ENCODE measurements at places on chromosomes 4 and X.

DNA sequence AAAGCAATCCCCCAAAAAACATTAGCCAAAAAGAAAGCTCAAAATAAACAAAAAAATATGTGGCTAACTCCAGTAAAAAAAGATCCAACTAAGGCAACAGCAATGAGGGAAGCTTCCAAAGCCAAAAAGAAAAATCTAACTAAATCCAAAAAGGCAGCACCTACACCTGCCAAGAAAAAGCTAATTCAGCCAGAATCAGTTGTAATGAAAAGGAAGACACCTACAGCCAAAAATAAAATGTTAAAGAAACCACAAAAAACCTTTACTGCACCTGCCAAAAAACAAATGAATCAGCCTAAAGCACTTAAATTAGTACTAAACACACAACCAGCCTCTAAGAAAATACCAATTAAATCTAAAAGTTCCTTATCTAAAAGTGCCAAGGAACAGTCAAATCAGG, 37.2 kb upstream of the CABS1 start:
- DNase-seq = no peak

- DNase-seq = no peak
Measured at GRCh38 chr4:37584071-37584470, 102.1 kb downstream of the RELL1 start.

- no peak for DNase-seq
Measured at GRCh38 chr4:41799126-41799525, 50.6 kb upstream of the PHOX2B start.

DNA sequence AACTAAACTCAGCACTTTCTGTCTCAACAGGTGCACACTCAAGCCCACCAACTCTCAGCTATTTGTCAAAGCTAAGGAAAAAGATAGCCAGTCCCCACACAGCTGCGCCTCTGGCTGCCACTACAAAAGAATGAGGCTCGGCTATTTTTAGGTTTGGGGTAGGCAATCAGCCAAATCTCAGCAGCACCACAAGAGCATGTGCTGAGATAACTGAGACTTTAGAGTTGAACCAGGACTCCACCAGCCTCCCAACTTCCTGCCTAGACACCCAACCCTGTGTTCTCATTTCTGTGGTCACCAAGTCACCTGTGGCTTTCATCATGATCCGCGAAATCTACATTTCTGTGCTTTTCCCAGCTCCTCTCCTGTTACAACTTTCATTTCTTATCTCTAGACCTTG, 28.0 kb downstream of the DMD start:
- DNase-seq = no peak

DNA sequence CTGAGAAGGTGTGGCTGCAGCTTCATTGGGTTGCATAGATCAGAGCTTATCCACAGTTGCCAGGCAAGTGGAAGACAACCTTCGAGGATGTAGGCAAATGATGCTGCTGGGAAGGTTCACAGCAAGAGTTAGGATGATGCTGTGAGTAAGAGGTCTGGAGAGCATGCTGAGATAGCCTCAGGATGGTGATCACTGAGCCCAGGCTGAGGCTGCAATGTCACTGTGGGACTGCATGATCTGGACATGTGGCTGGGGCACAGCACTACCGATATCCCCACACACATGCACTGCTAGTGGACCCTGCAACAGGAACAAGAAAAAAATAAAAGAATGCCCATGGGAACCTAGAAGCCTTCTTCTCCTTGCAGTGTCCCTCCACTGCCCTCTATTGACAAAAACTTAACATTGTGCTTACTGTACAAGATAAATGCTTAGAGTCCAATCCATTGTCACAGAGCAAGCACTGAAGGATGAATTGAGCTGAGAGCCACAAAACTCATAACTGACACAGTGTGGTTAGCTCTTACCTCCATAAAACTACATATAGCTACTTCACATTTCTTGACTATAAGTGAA, 105.6 kb downstream of the CNKSR2 start:
- no peak for DNase-seq

DNA sequence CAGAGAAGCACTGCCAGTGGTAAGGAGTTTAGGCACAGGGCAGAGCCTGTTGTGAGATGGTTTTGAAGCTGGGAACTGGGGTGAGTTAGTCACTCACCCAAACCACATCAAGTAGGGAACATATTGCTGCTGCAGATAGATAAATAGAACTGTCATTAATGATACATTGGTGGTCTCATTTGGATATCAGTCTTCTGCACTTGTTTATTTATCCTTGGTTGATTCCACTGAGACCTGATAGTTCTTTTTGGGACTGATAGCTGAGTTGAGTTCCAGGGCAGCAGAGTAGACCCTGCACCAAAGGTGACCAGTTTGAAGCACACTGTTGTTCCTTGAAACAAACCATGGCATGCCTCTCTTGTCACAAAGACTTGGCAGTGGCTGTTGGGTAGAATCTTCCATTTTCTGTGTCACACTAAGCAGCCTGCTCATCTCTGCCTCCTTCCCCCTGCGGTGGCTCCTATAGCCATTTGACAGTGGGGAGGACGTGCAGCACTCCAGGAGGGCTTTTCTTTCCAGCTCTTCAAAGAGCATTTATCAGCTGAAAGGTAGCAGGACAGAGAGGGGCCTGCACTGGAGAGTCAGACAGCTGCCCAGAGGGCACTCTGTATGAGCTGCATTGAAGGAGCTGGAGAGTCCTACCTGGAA, 59.7 kb upstream of the TMEM164 start:
- DNase-seq = no peak

DNA sequence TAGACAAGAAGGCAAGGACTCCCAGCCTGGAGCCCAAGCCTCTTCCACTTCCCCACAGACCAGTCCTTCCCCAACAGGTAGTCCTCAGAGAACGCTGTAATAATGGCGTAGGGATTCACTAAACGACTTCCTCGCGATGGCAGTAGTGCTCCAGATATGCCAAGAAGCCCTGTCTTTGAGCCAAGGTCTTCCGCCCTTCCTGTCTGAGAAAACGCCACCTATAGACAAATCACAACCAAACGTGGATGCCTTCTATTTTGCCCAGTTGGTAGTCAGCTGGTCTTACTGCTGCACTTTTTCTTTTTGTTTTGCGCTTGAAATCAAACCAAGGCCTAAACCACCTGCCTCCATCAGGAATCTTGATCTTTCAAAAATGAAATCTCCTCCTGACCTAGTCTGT, 203.3 kb downstream of the OR13H1 start:
- no peak for DNase-seq

- no peak for DNase-seq
Measured at GRCh38 chrX:38806875-38807621, 5.8 kb downstream of the MID1IP1 start.

GRCh38 chrX:154369449-154370299, 4.8 kb downstream of the FLNA start:
- DNase-seq = peak; percentile 69

- DNase-seq = no peak
Measured at GRCh38 chr4:28772066-28772465, 1911.4 kb downstream of the STIM2 start.

DNA sequence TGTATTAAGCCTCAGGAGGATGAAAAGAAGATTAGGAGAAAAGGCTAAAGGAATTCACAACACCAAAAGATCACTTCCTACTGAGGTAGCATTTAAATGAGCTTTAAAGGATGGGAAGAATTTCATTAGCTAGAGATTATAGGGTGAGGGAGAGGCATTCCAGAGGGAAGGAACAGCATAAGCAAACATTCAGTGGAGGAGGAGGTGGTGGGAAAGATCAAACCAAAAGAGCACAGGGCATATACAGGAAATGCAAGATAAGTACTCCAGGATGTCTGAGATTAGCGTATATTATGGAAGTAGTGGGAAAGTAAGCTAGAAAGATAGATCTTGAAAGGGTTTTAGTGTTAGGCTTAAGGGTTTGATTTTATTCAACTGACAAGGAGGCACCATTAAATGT, 84.8 kb downstream of the COL4A6 start:
- no peak for DNase-seq

GRCh38 chr4:14743601-14744000, 258.7 kb upstream of the CPEB2 start:
- no peak for DNase-seq

GRCh38 chrX:107596651-107597050, 31.7 kb upstream of the PRPS1 start:
- DNase-seq = no peak

DNA sequence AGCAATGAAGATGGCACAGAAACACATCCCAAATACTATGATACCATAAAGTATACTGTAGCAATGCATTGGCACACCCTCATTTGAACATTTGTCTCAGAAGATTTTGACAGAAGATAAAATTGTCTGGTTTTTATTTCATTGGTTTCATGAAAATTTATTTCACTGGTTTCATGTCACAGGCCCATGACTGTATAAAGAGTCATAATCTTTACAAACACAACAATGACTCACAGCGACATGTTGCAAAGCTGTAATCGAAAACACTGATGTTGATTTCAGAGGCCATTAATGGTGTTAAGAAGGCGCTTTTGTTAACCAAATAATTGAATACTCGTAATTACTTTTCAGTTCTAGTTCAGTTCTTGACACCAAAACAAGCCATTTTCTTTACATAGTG, 8.1 kb upstream of the DTHD1 start:
- DNase-seq = no peak

DNA sequence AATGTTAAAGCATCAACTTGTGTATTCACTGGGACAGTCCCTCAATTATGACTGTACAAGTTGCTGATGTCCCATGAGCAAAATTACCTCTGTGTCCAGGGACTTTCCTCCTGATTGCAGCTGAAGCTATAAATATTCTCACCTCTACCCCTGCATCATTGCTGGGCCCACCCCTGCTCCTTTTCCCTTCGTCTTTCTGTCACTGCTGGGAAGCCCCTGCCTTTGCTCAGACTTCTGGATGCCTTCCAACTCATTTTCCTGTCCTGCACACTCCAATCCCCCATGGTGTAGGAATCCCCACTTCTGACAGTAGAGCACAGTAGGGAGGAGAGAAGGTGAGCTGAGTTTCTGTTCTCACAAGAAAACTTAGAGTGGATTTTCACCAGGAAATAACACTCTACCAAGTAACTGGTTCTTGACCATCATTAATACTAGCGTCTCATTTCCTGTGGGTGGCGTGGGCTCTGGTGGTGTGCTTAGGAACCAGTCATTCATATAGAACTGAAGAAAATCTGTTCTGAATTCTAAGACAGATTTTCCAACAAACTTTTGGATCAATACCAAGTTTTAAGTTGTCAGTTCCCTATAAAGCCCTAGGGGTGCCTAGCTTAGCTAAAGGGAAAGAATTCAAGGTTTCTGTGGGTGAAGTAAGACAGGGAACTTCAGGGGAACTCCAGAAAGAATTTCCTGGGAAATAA, 136.2 kb upstream of the MED14 start:
- no peak for DNase-seq

DNA sequence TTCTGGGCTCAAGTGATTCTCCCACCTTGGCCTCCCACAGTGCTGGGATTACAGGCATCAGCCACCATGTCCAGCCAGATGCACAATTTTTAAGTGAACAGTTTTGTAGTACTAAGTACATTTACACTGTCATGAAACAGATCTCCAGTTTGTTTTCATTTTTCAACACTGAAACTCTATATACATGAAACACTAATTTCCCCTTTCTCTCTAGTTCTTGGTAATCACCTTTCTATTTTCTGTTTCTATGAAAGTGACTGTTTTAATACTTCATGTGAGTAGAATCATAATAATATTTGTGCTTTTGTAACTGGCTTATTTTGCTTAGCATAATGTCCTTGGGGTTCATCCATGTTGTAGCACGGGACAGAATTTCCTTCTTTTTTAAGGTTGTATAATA, 237.4 kb downstream of the CAMK2D start:
- no peak for DNase-seq

DNA sequence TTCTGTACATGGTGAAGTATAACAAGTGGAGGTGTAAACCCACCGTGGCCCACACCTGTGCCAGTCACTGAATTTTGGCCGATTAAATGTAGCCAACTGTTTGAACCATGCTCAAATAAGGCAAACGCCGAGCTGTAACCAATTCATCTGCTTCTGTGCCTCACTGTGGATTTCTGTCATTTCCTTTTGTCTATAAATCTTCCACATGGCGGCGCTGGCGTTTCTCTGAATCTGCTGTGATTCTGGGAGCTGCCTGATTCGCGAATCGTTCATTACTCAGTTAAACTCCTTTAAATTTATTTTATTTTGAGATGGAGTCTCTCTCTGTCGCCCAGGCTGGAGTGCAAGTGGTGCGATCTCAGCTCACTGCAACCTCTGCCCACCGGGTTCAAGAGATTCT, 19.2 kb downstream of the SUPT20HL2 start:
- peak; percentile 1 for DNase-seq

DNA sequence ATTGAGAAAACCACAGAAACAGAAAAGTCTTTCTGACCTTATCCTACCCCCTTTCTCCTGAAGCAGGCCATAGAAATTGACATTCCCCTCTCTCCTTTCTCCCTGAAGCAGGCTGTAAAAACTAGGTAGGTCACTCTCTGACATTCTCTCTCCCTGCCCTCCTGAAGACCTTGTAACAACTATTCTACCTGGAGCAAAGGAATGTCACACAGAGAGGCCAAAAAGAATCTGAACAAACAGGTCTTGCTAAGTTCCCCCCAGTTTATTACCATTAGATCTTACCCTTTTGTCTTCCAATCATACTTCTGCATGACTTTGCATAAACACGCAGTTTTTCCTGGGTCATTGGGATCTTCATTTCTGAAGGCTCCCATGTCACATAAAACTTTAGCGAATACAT, 198.3 kb upstream of the GYPA start:
- no peak for DNase-seq

- no peak for DNase-seq
Measured at GRCh38 chr4:101944649-101945048, 154.1 kb downstream of the BANK1 start.

DNA sequence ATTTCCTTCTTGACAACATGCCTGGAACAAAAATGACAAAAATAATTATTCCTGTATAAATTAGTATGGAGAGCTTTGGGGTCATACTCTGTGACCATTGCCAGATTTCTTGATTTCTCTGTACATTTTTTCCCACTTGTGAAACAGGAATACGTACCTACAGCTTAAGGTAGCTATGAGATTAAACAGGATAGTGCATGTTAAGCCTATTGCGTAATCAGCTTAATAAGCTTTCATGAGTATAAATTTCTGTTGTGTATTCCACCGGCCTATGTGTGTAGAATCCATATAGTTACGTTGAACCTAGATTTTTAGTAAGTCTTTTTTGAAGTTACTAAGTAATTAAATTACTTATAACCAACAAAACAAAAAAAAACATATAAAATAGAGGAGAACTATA, 334.9 kb downstream of the DCTD start:
- no peak for DNase-seq

- no peak for DNase-seq
Measured at GRCh38 chr4:173317004-173317403, 17.2 kb downstream of the HMGB2 start.

DNA sequence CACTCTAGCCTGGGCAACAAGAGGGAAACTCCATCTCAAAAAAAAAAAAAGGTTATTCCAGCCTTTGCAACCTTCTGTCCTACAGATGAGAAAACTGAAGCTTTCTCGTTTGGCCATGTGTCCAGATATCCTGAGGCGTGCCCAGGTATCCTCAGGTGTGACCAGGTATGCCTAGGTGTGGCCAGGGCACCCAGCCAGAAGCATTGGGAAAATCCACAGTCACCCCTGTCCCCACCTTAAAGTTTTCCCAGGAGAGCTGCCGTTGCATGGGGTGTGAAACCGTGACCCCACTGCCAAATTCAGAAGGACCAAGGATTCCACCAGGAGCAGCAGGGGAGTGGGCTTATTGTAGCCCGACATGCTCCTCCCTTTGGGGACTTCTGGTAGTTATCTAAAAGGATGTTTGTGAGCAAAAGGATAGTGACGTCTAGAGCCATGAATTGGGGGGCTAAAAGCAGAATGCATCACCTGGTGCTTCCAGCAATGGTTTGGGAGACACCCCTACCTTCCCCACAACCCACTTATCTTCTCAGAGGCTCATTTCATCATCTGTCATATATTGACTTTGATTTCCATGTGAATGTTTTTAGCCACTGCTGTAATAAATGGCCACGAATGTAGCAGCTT, 4.0 kb upstream of the DHRSX start:
- DNase-seq = no peak
